Activated naive CD8-positive, alpha-beta T cell treated with anti-CD3 and anti-CD28 coated beads for 36 hours (primary cell): ENCODE measurements at places on chromosomes 2 and 18.

GRCh38 chr2:219218217-219218731 is 484 bp downstream of the ABCB6 start:
- peak; percentile 47 for DNase-seq

DNA sequence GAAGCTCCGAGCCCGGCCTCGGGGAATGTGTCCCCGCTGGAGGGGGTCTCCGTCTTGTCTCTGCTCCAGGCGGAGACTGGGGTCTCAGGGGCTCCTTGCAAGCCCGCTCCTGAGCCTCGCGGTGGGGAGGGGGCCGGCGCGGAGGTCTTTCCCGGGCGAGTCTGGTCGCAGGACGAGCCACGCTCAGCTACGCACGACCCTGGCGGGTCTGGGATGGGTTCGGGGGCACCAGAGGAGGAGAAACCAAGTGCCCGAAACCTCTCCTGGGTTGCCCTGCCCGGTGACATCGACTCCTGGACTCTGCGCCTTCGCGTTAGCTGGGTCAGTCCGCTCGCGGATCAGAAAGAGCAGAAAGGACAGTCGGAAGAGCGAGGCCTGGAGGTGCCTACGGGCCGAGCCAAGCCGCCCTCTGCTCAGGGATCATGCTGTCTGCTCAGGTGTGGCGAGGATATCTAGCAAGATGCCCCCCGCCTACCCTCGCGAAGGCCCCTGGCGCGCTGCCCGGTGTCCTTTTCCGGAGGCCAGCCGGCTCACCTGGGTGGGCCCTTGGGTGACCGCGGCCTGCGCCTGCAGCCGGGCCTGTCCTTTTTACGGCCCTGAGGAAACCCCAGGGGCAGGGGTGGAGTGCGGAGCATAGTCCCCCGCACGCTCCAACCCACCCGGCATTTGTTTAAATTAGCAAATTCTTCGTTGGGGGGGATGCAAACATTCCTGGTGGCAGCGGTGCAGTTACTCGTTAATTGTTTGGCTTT is 58.7 kb downstream of the SNORC start:
- no peak for DNase-seq

DNA sequence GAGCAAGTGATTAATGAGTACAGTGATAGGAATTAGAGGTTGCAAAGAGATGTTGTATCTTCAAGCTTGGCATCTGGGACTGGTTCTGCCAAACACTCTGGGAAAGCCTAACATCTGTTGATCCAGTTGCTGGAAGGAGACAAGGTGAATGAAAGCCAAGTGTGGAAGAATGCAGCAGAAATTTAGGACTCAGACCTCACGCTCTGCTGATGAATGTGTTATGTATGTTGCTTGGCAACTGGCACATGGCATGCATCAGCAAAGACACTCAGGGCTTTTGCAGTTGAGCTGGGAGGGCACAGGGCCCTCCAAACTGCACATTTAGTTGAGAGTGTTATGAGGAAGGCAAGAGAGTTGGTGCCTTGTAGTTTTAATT is 105.5 kb downstream of the COLEC12 start:
- no peak for DNase-seq

GRCh38 chr18:61608316-61608715 is 275.1 kb downstream of the CDH20 start:
- DNase-seq, result no peak

- no peak for DNase-seq
Observed at GRCh38 chr2:217301142-217301925, 441.5 kb upstream of the TNP1 start.

GRCh38 chr2:145221032-145221431 is 701.1 kb upstream of the ZEB2 start:
- DNase-seq, result no peak

DNA sequence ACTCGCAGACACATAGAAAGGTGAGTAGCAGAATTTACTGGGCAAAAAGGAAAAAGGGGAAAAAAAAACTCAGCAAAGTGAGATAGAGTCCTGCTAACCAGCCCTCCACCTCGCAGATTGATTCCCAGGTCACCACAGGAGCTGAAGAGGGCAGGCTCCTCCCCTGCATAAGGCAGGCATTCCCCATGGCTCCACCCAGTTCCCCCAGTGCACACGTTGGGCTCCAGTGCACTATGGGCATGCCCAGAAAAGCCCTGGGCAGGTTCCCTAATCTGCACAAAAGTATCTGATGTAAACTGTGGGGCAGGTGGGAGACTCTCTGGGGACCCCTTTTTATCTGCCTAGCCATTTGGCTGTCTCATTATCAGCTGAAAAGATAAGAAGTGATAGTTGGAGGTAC is 461.2 kb upstream of the TMEFF2 start:
- DNase-seq, result no peak

GRCh38 chr2:178043266-178043665 is 29.3 kb downstream of the PDE11A start:
- no peak for DNase-seq

DNA sequence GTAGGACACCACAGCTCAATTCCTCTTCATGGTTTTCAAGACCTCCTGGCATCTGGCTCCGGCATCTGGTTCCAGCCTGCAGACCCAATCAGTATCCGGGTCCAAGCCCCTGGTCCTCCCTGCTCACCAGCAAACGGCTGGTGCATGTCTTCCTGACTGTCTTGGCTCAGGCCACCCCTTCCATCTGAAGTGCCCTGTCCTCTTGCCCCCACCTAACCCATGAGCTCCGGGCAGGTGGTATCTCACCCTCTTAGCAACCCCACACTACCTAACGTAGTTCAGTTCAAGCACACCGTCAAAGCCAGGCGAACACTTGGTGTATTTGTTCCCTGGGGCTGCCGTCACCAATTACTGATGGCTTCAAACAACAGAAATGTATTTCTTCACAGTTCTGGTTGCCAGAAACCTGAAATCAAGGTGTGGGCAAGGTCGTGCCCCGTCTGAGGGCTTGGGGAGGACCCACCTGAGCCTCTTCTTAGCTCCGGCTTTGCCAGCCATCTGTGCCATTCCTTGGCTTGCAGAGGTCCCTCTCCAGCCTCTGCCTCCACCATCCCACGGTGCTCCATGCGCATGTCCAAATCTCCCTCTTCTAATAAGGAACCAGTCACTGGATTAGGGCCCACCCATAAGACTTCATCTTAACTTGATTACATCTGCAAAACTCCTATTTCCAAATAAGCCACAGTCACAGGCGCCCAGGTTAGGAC is 47.2 kb upstream of the ID2 start:
- DNase-seq, result no peak

- no peak for DNase-seq
Observed at GRCh38 chr2:118678985-118679384, 168.5 kb downstream of the EN1 start.

DNA sequence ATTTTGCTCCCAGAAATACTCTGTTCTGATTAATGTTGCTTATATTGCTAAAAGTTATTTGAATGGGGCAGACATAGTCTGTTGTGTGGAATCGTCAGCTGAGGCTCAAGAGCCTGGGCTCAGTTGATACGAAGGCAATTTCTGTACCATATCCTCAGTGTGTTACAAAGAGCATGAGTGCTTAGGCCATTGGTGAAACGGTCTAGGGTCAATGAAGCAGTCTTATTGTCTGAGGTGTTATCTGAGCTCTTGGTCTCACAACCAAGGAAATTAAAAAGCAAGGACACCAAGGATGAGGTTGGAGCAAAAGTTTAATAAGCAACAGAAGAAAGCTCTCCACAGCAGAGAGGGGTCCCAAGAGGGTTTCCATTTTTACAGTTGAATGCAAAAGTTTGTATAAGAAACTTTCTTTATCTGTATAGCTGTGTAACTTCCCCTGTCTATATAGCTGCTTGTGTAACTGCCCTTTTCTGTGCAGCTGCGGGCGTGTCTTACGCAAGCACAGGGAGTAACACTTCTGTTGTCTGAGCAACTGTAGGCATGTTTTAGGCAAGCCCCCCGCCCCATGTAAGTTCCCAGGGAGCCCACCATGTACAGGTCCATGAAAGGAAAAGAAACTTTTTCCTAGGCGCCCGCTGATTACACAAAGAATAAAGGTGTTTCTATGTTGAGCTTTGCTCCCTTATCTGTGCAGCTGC is 40.6 kb upstream of the DSC1 start:
- no peak for DNase-seq

DNA sequence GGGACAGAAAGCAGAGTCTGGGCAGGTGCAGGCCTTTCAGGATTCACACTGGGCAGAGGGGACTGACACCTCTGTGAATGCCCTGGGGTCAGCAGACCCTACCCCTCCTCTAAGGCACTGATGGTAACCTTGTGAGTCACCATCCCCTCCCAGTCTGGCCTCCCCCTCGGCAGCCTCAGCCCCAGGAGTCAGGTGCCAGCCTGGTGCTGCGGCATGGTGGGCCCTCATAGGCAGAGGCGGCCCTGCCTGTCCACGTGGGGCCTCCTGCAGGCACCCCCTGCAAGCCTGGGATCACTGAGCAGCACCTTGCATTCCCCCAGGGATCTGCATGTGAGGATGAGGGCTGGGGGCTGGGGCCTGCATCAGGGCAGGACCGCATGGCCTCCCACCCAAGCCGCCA is 4.8 kb upstream of the GPR17 start:
- DNase-seq, result peak; percentile 26

DNA sequence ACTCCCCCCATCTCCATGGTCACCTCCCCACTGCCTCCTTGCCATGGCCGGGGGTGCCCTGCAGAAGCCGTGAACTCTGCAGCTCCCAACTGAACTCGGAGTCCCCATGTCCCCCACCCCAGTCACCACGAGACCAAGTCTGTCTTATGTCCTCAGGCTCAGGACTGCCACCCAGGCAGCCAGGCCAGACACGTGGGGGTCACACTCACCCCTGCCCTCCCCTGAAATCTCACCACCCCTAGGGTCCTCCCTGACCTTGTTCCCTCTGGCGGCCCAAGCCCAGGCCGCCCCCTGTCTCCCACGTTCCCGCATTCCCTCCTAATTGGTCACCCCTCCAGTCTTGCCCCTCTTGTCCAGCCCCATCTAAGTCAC is 11.0 kb downstream of the AQP12A start:
- no peak for DNase-seq

DNA sequence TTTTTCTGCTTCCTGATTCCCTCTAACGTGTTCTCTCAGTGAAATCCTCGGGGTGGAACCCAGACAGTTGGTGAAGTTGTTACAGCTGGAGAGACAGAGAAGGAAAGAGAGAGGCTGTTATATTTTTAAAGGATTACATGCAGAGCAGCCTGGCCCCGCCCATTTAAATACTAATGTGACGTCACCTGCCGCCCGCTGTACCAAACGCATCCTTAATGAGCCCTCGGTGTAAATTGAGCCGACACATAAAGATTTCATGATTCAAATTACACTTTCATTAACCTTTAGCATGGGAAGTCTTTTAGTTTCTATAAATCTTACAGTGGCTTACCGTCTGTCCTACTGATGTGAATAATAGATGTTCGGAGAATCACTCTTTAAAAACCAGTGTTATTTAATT is 164.0 kb upstream of the SIX3 start:
- peak; percentile 13 for DNase-seq

GRCh38 chr2:229346816-229347540 is 75.9 kb upstream of the PID1 start:
- DNase-seq, result no peak

- DNase-seq, result no peak
Observed at GRCh38 chr2:200158647-200159356, 147.7 kb upstream of the SPATS2L start.

GRCh38 chr18:56200381-56200911 is 437.9 kb downstream of the TXNL1 start:
- DNase-seq, result no peak

DNA sequence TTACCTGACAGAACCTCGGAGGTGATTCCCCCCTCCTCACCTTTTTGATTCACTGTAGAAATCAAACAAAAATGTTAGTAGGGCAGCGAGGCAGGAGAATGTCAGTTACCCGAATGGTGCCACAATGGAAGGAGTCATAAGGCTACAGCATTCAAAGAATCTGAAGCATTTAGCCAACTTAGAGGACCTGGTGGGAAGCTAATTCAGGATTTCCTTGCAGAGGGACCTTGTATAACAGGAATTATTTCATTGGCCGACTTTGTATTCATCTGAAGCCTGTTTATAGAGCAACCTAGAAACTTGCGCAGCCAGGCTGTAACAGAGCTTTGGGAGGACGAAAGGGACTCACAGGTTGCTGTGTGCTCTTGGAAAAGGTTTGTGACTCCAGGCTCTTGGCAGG is 129.1 kb upstream of the MMADHC start:
- DNase-seq, result no peak

DNA sequence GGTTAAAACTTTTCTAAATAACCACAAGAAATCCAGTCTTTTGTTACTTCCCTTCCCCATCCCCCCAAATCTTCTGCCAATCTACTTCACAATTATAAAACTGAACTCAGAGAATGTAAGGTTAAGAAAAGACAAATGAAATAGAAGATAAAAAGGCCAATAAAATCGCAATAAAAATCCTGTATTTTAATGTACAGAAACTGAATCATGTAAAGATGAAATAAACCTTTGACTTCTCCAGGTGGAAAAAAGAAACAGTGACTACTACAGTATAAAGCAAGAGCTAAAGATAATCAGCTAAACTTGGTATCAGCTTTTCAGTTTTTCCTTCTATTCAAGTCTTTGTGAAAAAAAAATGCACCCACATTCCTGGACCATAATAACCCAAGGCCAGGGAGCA is 1.7 kb downstream of the SYT4 start:
- DNase-seq, result no peak

DNA sequence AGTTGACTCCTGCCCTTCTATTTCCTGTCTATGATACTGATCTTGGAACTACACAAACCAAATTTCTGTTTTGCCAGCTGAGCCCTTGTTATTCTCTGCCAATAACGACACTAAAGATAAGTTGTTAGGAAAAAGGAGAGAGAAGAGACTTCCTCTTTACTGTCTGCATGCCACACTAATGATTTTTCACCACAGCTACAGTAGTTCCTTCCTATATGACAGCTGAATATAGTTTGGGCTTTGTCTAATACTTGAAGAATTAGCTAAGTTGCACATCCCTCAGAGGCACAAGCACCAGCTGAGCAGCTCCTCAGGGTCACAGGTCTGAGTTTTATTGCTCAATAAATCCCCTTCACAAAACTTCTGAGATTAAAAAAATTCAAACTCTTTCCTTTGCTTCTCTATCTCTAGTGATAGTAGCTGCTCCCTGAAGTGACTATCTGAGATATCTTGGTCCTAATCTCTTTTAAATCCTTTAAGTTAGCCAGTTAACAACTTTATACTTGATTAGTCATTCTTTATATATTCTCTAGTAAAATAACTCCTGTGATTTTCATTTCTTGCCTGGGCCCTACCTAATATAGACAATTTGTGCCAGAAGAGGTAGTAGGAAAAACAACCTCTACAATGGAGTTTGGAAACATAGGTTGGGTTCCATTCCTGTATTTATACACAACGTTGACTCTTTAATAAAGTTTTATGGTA is 253.0 kb upstream of the CNTNAP5 start:
- no peak for DNase-seq

- no peak for DNase-seq
Observed at GRCh38 chr2:627340-627709, 49.9 kb downstream of the TMEM18 start.

- DNase-seq, result no peak
Observed at GRCh38 chr18:32010124-32010721, 8.4 kb upstream of the RNF125 start.

- DNase-seq, result no peak
Observed at GRCh38 chr18:51447351-51448342, 250.2 kb upstream of the MEX3C start.

GRCh38 chr18:41870817-41871216 is 84.2 kb upstream of the PIK3C3 start:
- no peak for DNase-seq

- DNase-seq, result no peak
Observed at GRCh38 chr18:56257205-56257604, 381.2 kb downstream of the TXNL1 start.

- DNase-seq, result no peak
Observed at GRCh38 chr2:96888072-96889011, 18.5 kb upstream of the SEMA4C start.

GRCh38 chr2:59182249-59182648 is 941.1 kb upstream of the FANCL start:
- no peak for DNase-seq
